Activated T-helper 1 cell treated with Interleukin-2 at 50 U/mL for 16 hours (primary cell): ENCODE measurements at places on chromosomes 6 and 20.

GRCh38 chr20:17655286-17655651 is 26.8 kb downstream of the RRBP1 start:
- no peak for DNase-seq

DNA sequence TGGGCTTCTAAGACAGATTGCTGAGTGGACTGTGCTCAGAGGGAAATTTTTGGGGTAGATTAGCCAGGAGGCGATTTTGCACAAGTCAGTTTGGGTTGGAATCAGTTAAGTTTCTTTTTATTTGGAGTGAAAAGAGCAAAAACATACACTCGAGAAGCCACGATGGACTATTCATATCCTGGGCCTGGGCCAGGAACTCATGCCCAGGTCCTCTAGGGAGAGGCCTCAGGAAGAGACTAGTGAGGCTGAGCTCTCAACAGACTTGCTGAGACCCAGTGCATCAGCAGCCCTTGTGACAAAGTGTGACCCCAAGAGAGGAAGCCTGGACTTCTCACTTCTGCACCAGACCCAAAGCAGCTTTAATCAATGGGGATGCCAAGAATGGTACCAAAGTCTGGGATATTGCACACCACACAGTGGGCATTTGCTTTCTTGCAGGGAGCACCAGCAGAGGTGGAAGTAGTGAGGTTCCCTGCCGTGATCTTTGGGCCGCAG is 61.6 kb upstream of the MAFB start:
- no peak for DNase-seq

DNA sequence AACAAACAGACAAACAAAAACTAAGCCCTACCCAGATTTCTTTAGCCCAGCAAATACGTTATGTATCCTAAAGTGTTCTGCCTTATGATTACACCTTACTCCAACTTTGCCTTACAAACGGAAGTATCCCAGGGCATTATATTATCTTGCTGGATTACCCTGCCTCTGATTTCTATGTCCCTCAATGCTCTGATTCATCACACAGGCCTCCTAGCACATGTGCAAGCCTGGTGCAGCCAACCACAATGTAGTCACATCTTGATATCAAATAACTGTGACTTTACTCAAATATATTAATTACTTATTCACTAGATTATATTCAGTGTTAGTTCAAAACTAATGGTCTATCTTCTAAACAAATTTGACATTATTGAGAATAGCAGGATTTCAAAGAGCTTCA is 598.6 kb downstream of the TBC1D32 start:
- no peak for DNase-seq

DNA sequence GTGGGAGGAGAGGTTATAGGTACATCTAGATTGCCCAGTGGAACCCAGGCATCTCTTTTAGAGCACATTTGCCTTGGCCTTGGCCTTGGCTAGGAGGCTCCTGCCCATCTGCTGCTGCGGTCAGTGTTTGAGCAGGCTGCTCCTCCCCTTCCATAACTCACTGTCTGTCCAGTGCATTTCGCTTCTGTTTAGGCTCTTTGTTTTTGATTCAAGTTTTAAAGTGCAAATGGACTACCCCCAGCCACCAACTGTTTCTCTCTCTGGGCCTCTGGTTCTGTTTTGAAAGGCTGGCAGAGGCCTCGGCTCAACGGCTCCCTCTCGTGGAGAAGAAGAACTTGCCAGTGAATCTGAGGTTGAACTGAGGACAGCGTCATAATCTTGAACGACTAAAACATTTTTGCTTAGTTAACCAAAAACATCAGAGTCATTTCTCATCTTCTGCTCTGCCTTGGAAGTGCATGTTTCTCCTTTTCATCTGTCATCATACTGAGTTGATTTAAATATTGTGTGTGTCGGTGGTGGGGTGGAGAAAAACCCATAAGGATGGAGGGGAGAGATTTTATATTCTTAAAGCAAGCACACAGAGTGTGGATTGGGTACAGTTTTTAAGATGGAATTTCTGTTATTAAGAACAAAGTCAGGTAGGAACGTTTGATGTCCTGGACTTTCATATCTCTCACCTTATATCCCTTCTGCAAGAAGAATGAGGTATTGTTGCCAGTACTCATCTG is 171.4 kb downstream of the DTNBP1 start:
- peak; percentile 47 for DNase-seq

GRCh38 chr6:38173909-38174308 is 354.4 kb downstream of the ZFAND3 start:
- no peak for DNase-seq

DNA sequence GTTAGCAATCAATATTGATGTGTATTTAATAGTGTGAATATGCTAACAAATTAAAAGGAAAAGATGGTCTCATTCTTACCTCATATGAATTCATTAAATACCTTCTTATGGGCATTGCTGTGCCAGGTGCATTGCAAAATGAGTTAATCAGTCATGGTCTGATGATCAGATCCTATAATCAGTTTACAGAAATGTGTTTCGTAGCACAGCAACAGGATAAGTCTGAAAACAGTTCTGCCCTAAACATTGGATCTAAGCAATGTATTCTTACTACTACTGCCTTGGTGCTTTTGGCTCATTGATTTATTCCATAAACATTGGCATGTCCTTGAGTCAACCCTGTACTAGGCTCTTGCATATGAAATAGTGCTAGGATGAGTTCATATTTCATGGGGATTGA is 417.0 kb upstream of the JAG1 start:
- no peak for DNase-seq

DNA sequence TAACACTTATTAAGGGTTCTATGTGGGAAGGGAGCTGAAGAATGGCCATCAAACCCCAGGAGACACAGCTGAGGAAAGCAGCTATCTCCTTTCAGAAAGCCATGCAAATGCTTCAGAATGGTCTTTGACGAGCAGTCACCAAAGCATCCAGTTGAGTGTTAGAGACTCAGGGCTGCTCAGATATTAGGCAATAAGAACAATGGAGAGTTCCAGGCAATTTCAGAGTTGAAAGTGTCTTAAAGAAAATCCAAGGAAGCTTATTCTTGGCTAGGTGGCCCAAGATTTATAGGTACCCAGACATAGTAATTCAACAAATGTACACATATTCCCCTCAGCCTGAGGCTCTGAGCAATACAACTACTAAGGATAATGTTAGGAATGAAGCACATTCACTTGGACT is 180.1 kb upstream of the SOX4 start:
- DNase-seq = no peak

DNA sequence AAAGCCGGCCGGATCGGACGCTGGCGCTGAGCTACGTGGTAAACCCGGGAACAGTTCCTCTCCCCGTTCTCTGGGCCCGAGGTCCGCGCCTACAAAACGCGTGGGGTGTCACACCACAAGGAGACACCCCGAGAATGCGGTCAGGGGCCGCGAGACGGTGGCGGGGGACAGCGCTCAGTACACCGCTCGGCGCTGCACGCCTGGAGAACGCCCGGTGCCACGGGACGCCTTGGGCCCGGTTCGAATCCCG is 670 bp downstream of the NCOA5 start:
- no peak for DNase-seq

DNA sequence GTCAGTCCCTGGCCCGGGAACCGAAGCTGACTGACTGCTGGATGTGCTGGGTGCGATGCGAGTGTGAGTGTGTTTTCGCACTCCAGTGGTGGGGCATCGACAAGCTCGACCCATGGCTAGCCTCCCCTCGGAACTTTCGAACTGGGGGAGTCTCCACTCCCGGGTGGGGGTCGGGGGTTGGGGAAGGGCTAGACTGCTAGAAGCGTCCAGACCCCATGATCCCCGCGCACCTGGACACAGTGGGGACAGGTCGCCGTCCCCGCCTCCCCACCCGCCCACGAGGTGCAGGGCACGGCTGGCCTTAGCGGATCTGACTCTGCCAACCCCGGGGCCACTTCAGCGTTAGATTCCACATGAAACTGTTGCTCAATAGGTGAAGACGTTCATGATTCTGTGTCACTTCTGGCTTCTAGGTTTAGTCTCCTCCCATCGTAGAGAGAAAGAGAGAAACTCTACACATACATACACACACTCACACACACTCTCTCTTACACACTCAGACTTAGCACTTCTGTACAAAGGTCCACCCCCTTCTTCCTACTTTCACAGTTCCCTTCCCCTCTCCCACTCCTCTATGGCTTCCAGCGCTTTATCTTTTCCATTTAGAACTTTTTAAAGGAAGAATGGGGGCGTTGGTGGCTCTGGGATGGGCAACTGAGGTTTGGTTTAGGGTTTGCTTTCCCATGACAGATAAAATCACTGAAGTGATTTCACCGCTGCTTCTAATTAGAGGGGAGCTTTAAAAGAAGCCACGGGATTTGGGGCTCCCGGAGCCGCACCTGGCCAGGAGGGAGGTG is 5.1 kb upstream of the TFAP2A start:
- no peak for DNase-seq

GRCh38 chr6:3471711-3472110 is 14.9 kb upstream of the SLC22A23 start:
- DNase-seq = no peak

DNA sequence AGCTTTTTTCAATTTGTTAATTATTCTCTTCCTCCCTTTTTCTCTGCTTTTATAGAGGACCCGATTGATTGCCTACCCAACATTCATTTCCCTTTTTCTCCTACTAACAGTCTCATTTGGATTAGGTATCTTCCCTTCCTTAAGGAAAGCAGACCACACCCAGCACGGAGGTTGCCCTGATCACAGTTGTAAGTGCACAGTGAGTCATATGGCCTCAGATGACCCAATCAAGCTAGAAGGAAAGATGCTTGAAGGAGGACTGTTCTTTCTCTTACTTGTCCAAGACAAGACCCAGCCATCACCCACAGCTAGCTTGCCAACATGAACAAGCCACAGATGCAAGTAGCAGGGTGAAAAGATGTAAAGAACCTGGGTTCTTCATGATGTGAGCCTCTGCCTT is 518.6 kb downstream of the PKHD1 start:
- DNase-seq = no peak

DNA sequence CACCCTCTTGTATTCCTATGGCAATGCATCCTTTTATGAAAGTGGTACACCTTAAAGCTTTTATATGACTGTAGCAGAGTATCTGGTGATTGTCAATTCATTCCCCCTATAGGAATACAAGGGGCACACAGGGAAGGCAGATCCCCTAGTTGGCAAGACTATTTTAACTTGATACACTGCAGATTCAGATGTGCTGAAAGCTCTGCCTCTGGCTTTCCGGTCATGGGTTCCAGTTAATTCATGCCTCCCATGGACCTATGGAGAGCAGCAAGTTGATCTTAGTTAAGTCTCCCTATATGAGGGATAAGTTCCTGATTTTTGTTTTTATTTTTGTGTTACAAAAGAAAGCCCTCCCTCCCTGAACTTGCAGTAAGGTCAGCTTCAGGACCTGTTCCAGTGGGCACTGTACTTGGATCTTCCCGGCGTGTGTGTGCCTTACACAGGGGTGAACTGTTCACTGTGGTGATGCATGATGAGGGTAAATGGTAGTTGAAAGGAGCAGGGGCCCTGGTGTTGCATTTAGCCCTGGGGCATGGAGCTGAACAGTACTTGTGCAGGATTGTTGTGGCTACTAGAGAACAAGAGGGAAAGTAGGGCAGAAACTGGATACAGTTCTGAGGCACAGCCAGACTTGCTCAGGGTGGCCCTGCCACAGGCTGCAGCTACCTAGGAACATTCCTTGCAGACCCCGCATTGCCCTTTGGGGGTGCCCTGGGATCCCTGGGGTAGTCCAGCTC is 292.1 kb downstream of the ESR1 start:
- no peak for DNase-seq

DNA sequence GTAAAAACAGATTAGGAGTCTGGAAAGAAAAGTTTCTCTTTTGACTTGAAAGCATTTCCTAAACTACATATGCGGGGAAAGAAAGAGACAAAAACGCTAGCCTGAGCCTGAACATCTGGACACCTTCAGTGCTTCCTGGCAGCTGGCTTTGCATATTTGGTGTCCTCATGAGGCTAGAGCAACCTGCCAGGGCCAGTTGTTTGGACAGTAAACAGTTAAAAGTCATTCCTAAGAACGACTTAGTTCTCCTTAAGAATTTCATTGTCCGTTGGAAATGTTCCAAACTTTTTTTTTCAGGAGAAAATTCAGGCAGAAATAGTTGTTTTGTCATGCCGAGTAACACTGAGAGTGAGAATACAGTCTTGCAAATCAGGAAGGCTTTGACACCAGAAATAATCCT is 199.8 kb downstream of the SMOC2 start:
- DNase-seq = no peak

DNA sequence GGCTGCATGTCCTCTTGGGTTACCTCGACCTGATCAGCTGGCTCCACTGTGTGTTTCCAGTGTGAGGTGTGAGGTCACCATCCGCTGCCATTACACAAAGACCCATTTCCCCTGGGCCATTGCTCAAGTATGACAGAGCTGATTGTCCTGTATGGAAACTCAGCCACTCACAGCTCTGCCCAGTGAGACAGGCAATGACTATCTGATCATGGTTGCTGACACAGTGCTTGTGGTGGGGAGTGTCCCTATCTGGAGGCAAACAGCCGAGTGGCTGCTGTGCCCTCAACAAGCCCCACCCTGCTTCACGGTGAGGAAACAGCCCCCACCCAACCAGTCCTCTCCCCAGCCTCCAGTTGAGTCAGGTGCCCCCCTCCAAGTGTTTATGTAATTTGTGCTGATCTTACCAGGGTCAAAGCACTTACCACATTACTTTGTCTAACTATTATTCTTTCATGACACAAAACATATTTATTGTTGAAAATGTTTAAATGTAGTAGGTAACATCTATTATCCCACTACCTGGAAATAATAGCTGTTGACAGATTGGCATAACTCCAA is 11.7 kb upstream of the MAPK13 start:
- peak; percentile 58 for DNase-seq

DNA sequence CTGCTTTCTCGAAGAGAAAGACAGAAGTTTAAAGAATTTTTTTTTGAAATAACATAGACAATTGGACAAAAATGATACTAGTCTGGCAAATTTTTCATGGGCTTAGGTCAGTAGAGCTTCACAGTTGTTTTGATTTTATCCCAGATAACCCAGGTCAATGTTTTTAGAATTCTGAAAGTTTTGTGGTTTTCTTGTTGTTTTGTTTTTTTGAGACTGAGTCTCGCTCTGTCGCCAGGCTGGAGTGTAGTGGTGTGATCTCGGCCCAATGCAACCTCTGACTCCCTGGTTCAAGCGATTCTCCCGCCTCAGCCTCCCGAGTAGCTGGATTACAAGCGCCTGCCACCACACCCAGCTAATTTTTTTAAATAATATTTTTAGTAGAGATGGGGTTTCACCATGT is 22.8 kb downstream of the KIF13A start:
- DNase-seq = no peak
